Epithelial cell of prostate (primary cell): ENCODE measurements at places on chromosomes 3 and 15.

GRCh38 chr3:187319699-187320302 is 28.3 kb upstream of the MASP1 start:
- DNase-seq, result peak; percentile 14

GRCh38 chr3:94686208-94686607 is 623.3 kb downstream of the NSUN3 start:
- DNase-seq, result no peak

- DNase-seq, result no peak
Measured at GRCh38 chr3:20478436-20478835, 292.4 kb upstream of the SGO1 start.

DNA sequence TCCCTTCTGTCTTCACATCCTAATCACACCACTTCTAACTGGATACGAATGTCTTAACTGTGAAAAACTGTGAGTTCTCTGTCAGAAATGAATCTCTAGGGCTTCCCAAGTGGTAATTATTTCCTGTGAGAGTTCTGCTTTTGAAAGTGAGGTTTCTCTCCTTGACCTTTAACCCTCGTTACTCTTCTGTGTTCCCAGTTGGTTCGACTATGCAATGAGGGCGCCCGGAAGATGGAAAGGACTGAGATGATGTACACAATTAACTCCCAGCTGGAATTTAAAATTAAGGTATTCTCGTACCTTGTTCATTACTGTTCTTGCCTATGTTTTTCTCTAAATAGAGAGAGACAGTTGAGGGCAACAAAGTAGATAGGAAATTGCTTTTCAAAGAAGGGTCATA is 96.5 kb downstream of the ARHGEF26 start:
- DNase-seq, result no peak

DNA sequence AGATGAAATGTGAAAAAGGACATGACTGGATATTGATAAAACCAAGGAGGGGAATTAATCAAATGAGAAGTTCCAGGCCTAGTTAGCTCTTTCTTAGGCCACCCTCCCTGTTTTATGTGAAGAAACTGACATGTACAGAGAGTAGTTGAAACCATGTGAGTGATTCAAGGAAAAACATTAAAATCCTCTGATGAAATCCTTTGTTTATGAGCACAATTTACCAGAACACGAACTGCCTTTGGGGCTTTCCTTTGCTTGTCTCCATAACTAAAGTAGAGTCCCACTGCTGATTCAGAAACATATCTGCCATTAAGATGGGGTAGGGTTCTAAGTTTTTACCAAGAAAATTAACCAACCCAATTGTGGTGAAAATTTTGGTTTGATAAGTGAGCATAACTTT is 558.3 kb downstream of the NR2F2 start:
- no peak for DNase-seq

DNA sequence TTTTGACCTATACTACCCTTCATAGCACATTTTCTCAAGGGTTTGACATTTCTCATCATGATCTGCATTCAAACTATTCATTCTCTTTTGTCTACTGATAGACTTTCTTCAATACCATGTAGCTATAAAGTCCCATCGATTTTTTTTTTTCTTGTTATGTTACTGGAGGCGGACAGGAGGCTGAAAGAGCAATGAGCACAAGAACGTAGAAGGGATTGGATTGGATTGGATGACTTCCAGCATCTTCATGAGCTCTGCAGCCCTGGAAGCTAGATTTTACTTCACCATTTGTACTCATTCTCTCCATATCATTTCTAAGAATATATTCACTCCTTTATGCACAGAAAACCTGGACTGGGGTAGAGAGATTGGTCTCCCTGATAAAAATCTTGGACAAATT is 43.2 kb downstream of the DUT start:
- DNase-seq, result no peak

DNA sequence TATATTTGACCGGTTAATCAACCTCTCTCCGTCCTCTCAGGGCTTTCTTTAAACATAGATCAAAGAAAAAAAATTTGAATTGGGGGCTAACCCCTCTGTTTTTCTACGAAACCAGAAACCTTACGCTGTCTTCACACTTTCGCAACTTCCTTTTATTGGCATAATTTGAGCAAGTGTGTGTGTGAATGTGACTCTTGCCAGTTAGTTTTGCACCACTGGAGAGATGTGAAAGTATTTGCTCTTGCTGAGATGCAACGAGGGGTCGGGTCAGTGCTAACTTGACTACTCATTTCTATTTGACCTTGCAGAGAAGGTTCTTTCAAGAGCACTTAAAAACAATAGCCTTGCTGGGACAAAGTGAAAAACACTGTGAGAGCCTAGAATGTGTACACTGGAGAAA is 81.2 kb downstream of the FAM43A start:
- no peak for DNase-seq

DNA sequence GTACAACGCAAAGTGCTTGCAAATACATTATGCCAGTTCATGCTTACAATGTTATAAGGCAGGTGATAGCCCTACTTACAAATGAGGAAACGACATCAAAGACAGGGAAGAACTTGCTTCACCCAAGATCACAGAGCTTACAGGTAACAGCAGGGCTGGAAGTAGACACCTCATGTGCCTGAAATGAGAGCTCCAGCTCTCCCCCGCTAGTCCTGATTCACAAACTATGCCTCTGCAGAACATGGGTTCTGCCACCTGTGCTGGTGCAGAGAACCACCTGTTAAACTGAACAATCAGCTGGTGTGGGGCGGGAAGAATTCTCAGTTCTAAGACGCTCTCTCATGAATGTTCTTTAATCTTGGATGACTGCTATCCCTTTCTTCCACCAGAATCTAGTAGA is 7.4 kb downstream of the RBSN start:
- DNase-seq, result no peak

GRCh38 chr3:36923523-36923943 is 21.3 kb downstream of the TRANK1 start:
- no peak for DNase-seq

DNA sequence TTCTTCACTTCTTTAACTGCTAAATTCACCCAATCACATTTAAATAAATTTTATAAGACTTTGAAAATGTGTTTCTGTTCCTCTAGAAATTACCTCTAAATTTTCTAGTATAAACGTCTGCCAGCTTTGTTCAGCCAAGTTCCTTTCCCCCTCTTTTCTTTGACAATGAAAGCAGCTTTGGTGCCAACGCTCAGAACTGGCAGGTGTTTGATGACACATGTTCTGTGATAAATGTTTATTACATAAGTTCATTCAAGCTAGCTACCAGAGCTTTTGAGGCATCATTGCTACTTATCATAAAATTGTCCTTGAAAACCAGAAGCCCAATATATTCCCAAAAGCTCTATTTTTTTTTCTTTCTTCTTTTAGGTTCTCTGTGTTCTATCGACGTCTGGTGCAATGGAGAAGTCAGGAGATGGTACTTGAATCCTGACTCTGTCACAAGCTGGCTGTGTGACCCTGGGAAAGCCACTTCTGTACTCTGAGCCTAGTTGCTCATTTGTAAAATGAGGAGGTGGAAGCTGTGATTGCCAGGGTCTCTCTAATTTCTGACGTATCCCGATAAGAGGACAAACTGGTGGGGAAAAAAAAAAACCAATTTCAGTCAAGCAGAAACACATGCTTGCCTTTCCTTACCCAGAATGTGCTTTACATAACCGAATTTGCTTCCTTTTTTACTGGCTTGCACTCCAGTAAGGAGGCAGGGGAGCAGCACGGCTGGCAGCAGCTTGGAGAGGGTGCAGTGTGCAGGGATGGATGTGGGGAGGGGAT is 187.1 kb upstream of the LPP start:
- DNase-seq, result no peak

DNA sequence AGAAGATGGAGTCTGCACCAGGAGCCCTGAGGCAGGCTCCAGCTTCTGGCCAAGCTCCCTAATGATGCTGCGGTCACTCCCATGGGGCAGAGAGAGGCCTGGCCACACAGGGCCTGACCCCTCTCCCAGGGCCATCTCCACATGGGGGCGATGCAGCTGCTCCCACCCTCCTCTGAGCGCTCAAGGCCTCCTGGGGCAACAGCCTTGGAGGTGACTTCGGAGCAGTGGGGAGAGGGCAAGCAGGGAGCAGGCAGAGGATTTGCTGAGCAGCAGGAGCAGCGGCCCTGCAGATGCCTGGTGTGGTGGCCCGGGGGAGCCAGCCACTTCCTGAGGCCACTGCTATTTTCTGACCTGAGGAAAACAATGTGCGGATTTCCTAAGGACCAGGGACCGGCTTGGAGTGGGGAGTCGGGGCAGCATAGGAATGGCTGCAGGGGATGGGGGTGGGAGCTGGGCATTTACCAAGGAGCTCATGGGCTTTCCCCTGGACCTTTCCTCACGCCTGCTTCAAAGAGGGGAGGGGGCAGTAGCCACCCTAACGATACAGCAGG is 81.6 kb upstream of the RPL32 start:
- no peak for DNase-seq

- peak; percentile 54 for DNase-seq
Measured at GRCh38 chr3:195154793-195155535, 116.0 kb downstream of the XXYLT1 start.

DNA sequence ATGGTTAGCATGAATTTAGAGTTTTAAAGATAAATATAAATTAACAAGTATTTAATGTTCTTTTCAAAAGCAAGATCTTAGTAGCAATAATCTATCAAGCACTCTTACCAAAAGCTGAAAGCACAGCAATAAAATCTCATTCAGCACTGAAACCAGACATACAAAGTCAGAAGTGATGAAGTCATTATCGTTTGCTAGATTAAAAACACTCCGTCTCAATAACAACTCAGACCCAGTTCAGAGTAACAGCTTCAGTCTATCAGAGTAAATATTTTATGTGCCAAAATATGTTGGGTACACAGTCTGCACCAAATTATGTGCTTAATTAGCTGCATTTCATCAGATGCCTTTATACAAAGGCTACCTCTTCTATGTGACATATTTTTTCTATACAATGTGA is 41.6 kb downstream of the CPA3 start:
- DNase-seq, result no peak

GRCh38 chr15:31452595-31453557 is 126.2 kb downstream of the KLF13 start:
- DNase-seq, result no peak

GRCh38 chr3:37466660-37467359 is 292.4 kb upstream of the LRRFIP2 start:
- DNase-seq, result no peak

DNA sequence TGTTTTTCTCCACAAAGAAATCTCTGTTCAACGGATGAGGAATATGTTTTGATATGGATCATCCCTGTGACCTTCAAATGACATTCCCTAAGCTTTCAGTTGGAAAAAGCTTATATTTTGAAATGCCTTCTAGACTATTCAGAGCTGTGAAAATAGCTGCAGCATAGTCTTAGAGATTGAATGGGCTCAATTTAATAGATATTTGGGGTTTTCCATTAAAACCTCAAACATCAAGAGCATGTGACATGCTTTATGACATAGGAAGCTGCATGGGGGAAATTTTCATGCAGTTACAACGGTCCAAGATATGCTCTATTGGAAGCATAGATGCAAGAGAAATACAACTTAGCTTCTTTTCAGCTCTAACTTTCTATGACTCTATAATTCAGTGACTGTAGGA is 102.8 kb downstream of the LSAMP start:
- no peak for DNase-seq

DNA sequence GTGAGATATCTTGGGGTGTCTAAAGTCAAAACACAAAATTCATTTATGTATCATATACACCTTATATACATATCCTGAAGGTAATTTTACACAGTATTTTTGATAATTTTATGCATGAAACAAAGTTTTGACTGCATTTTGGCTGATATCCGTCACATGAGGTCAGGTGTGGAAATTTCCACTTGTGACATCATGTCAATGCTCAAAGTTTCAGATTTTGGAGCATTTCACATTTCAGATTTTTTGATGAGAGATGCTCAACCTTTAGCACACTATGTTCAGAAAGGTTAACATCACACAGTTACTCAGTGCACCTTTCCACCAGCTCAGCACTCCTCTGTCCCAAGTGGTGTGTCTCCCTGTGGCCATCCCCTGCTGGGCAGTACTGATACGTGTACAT is 37.7 kb upstream of the CPB1 start:
- no peak for DNase-seq

DNA sequence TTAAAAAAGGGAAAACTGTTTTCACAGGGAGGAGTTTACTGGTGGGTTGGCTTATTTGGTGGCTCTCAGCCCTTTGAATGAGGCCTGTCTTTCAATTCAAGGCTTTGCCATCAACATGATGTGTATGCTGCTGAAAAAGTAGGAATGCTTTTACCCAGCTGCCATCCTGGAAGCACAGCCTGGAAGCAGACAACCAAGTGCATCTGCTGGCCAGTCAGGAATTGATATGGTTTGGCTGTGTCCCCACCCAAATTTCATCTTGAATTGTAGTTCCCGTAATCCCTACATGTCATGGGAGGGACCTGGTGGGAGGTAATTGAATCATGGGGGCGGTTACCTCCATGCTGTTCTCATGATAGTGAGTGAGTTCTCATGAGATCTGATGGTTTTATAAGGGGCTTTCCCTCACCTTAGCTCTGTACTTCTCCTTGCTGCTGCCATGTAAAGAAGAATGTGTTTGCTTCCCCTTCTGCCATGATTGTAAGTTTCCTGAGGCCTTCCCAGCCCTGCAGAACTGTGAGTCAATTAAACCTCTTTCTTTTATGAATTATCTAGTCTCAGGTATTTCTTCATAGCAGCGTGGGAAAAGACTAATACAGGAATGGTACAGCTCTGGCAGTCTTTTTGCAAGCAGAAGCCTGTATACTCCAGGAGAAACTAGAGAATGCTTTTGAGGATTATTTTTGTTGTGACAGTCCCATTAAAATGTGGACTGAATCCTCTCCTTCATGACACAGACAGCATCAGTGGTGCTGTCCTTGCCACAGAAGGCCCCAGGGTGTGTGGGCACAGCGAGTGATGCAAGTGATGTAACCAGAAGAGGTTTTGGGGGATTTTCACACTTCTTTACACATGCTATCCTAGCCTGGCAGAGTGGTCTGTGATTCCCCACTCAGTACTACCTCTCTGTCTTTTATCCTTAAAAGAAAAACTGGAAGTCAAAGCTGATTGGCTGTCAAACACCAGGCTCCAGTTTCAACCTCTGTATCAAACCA is 20.0 kb downstream of the PLCL2 start:
- no peak for DNase-seq

DNA sequence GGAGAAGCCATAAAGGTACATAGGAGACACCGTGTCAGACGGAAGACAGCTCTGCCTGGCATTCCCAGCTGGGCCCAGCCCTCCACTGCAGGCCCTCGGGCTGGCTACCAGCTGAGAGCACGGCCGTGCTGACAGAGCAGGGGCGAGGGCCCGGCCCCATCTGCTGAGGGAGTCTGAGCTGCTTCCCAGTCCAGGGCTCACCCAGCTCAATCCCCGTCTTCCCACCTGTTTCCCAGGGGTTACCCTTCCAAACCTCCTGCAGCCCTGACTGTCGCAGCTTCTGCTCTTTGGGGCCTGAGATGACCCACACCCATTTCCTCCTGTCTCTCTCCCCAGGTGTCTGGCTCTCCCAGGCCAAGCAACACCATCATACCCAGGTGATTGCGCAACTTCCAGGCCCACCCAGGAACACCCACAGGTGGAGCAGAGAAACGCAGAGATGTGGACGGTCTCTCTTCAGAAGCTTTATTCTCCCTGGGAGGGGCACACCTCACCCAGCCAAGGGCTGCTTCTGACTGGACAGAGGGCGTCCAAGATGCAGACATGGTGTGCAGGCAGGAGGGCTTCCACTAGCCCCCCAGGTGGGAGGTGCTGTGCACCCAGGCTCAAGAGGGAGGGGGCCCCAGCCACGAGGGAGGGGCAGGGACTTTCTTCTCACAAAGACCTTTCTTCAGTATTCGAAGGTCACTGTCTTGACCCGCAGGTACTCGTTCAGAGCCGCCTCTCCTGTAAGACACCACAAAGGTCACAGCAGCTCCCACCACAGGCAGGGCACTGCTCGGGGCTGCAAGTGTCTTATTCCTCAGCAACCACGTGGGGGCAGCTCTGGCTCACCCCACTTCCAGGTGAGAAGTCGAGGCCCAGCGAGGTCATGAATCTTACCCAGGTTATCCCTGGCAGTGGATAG is 19.4 kb upstream of the SLC41A3 start:
- no peak for DNase-seq
